ENCODE measurements at places on chromosomes 1 and 21.

- DNase-seq = no peak
Observed at GRCh38 chr1:35173909-35174540, 18.9 kb downstream of the SFPQ start.

DNA sequence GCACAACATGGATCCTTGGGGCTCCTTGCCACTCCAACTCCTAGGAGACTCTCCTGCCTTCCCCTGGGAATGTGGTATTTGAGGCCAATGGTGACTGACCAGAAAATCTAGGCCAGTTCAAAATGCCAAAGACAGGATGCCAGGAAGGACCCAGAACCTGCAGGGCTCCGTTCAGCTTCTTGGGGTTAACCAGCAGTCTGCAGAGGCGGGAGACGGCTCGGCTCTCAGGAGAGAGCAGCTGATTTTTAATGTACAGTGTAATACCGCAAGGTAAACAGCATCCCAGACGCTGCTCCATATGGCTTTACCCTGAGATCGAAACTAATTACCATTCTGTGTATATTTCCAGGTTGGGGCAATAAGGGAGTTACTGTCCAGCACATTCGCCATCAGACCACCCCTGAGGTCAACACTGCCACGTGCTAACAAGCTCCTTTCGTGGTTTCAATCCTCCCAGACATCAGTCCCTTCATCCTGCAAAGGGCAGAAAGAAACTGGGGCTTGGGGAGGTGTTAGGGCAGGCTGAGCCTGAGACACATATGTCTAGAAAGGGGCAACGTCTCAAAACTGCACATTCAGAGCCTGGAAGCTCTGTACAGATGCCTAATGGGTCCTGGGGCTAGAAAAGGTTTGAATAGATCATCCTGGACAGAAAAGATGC, 16.7 kb downstream of the ITPKB start:
- DNase-seq = no peak

GRCh38 chr1:87150143-87150542, 178.5 kb upstream of the LMO4 start:
- DNase-seq = no peak

GRCh38 chr1:93588206-93588605, 93.4 kb downstream of the BCAR3 start:
- DNase-seq = no peak

DNA sequence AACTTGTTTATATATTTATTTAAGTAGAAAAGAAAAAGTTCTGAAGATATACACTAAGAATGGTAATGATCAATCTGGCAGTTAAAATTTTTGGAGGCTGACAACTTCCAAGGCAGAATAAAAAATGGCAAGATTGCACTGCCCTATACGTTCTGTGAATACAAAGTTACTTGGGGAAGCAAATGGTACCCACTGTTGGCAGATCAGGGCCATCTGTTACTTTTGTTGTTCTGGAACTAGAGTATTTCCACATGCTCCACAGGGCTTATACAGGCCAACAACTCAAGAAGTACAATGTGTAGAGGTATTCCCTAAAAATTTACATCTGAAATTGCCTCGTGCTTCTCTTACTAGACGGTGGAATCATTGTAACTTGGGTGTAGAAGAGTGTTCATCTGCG, 53.2 kb downstream of the AHCTF1 start:
- DNase-seq = no peak

All from AG09309 (cell line).